ENCODE measurements at places on chromosomes 6 and 20.

DNA sequence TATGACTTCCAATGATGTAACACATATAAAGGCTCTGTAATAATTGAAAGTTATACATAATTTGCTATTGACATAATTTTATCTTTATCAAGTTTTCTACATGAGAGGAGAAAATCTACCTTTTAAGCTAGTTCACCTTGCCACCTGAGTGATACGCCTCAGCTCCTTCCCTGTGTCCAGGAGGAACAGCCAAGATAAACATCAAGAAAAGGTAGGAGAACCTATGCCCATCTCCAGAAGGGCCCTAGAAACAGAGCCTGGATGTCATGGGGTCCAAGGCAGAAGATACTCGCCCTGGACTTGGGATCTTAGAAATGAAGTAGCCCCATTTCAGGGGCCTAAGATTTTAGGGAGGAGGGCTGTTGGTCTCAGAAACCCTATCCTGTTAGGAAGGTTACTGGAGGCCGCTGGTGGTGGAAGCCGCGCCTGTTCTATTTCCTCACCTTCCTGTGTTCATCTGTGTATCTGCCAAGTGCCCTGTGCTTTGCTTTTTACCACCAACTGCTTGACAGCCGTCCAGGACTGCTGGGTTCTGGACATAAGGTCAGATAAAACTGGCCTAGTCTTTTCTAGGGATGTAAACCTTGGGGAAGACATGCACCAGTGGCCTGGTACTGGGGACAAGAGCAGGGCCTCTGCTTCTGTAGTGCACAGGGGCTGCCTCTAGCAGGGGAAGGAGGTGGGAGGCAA, 178.5 kb downstream of the ARID1B start:
- DNase-seq = no peak

- DNase-seq = no peak
Measured at GRCh38 chr6:13089296-13089994, 238.9 kb downstream of the TBC1D7 start.

- no peak for DNase-seq
Measured at GRCh38 chr20:24586523-24586840, 117.1 kb downstream of the SYNDIG1 start.

GRCh38 chr6:75213112-75213511, 7.3 kb upstream of the COL12A1 start:
- DNase-seq = no peak

GRCh38 chr6:158970640-158971275, 29.2 kb downstream of the RSPH3 start:
- DNase-seq = no peak

DNA sequence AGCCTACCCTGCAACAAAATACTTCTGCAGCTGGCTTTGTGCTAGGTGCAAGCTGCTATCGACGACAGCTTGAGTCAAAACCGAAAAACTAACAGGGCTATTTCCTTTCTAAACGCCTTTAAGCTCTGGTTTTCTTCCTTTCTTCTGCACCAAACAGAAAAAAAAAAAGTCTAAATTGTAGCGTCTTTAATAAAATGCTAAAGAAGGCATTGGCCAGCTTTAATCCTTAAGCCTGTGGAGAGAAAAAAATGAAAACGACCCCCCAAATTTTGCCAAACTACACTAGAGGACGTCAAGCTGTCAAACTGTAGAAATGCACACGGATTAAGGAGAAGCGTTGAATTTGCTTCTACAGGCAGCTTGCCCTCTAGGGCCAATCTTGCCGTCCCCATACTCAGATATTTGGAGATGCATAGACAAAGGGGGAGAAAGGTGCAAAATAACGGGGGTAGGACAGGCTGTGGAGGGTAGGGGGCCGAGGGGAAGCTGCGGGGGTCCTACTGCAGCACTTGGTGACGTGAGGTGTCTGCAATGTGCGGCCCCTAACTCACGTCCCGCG, 1.4 kb upstream of the NRN1 start:
- DNase-seq = no peak

All from CD4-positive, alpha-beta T cell treated with Interleukin-10 for 1 hour (primary cell).